Mammary epithelial cell (primary cell): ENCODE measurements at places on chromosomes 12 and 14. TPM values are rescaled to one million over a fixed set of nuclear protein-coding genes. Genes with fewer than 3 reads are reported as not detected.

The NANOG gene
- polyA plus RNA-seq = not detected

- DNase-seq = no peak
These were observed 33.8 kb downstream of the CCDC92 start for GRCh38 chr12:123938679-123939480.

- DNase-seq = peak; percentile 73
These were observed 134.7 kb downstream of the FGD4 start for GRCh38 chr12:32533971-32534590.

GRCh38 chr14:52146504-52146903, 77.6 kb upstream of the NID2 start:
- DNase-seq = no peak

The KLRC1 gene
- not detected for polyA plus RNA-seq

The ANO2 gene
- 0.26 TPM for polyA plus RNA-seq
